Left ventricle myocardium superior (tissue), 1 donor: ENCODE measurements at places on chromosomes 1 and 21. TPM values are rescaled to one million over a fixed set of nuclear protein-coding genes. Genes with fewer than 3 reads are reported as not detected.

MTX1 gene
- 14.1 TPM for total RNA-seq

FOXD3 gene
- total RNA-seq, result 0.32 TPM

EFNA1 gene
- 51.0 TPM for total RNA-seq

LMOD1 gene
- total RNA-seq, result 8.0 TPM

PGLYRP4 gene
- total RNA-seq, result not detected

ZYG11A gene
- total RNA-seq, result not detected
